ENCODE measurements at places on chromosomes 16 and 17.

- DNase-seq = no peak
Observed at GRCh38 chr17:27849474-27850185, 43.5 kb downstream of the LYRM9 start.

GRCh38 chr17:37273409-37274051, 102.3 kb upstream of the C17orf78 start:
- DNase-seq = no peak

GRCh38 chr17:48144976-48145798, 37.6 kb downstream of the SNX11 start:
- DNase-seq = no peak

- DNase-seq = no peak
Observed at GRCh38 chr16:20865420-20866131, 34.6 kb downstream of the DCUN1D3 start.

DNA sequence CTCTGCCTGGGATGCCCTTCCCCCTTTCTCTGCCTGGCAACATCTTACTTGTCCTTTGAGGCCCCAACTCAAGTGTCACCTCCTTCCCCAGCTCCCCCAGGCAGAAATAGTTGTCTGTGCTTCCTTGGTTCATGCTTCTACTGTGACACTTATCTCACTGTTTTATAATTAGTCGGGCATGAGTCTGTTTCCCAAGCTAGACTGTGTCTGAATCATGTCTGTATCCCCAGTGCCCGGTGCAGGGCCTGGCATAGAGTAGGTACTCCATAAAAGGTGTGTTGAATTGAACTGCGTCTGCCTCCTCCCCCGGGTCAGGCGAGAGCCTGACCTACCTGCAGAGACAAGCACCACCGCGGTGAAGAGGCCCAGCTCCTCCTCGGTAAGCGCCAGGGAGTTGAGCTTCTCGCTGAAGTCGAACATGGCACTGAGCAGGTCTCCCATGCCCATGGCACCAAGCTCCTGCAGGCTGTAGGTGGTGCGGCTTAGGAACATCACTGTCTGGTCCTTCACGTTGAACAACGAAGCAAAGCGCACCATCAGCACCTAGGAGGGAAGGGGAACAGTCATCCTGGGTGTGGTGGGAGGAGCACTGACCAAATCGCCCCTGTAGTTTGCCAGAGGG, 6.7 kb downstream of the NR1D1 start:
- no peak for DNase-seq

DNA sequence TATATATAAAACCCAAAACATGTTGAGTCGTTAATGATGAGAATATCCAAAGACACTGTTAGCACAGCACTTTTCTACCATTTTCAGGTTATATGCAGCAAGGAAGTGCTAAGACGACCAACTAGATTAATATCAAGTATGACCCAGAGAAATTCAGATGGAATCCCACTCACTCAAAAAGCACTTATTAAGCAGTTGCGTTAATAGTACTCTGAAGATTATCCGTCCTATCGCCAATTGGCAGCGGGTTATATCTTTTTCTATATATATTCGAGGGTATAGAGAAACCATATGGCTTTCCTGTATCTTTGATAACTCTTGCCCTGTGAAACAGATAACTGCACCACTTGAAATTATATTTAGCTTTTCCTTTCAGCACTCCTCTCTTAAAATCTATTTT, 1.1 kb downstream of the CRLF3 start:
- no peak for DNase-seq

GRCh38 chr17:31497431-31497830, 106.0 kb downstream of the RAB11FIP4 start:
- no peak for DNase-seq

GRCh38 chr16:3950343-3951193, 70.1 kb upstream of the CREBBP start:
- DNase-seq = no peak

DNA sequence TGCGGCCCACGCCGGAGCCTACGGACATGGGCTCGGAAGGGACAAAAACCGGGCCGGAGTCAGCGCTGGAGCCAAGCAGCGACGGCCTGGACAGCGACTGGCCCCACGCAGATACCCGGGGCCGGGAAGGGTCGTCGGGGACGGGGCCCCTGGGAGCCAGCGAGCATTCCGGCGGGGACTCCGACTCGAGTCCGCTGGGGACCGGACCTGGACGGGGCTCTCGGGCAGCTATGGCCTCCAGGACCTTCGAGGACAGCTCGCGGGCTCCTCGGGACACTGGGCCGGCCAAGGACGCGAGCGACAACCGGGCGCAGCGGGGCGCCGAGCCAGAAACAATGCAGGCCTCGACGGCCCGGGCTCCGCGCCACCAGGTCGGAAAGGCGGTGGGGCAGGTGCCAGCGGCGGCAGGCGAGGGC, 1.0 kb downstream of the MYO15B start:
- DNase-seq = no peak

DNA sequence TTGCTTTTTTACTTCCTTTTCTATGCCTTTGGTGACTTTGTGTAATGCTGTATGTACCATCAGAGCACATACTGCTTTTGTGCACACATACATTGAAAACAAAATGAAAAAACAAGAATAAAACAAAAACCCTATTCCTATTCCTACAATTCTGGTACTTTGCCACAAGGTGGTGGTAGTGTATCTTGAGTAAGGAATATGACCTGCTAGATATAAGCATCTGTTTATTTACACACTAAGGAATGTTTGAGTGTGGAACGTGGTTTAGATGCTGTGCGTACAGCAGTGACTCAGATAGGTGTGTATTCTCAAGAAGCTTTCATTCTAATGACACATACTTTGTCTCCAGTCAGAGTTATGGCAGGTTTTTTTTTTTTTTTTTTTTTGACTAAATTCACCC, 606.2 kb downstream of the WWOX start:
- DNase-seq = no peak

DNA sequence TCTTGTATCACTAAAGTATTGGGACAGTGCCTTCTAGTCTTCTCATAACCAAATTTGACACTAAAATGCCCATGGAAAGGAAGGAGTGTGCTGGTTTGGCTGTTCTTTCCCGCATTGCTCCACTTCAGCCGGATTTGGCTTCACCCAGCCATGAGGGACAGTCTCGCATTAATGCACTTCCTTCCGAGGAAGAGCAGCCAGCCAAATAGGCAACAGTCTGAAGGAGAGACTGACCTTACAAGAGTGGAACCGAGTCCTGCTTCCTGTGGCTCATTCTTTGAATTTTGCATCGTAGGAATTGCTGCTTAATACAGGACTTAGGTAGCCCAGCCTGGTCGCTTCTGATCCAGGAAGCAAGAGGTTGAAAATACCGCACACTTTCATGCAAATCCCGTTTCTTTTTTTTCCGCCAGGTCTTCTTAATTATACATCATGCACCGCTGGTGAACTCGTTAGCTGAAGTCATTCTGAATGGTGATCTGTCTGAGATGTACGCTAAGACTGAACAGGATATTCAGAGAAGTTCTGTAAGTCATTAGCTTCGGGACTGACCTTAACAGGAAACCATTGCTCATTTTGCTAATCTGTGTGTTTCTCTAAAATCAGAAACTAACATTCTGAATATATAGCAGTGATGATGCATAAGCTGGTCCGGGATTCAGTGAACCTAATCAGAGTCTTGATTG, 38.2 kb downstream of the CLEC16A start:
- no peak for DNase-seq

GRCh38 chr17:68344701-68345136, 53.4 kb downstream of the ARSG start:
- DNase-seq = no peak

DNA sequence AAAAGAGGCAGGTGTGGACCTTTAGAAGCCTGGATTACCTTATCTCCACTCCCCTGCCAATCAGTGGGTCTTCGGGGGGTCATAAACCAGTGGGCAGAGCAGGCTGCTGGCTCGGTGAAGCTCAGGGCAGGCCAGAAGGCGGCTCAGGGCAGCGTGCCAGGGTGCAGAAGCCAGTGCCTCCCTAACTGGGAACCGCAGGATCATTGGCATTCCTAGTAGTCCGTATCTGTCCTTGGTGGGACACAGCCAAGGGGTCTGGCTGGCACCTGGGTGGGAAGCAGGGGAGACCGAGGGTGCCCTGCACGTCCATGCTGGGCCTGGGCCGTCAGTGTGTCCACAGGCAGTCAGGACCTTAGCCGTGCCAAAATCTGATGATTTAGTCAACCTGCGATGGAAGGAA, 76.8 kb downstream of the SEC14L1 start:
- DNase-seq = no peak

- DNase-seq = no peak
Observed at GRCh38 chr17:917391-917811, 62.2 kb downstream of the NXN start.

GRCh38 chr17:39671651-39672521, 3.6 kb downstream of the PNMT start:
- DNase-seq = no peak

- DNase-seq = no peak
Observed at GRCh38 chr17:58379511-58379824, 27.5 kb upstream of the SUPT4H1 start.

GRCh38 chr17:876272-876671, 94.1 kb downstream of the MRM3 start:
- DNase-seq = no peak

DNA sequence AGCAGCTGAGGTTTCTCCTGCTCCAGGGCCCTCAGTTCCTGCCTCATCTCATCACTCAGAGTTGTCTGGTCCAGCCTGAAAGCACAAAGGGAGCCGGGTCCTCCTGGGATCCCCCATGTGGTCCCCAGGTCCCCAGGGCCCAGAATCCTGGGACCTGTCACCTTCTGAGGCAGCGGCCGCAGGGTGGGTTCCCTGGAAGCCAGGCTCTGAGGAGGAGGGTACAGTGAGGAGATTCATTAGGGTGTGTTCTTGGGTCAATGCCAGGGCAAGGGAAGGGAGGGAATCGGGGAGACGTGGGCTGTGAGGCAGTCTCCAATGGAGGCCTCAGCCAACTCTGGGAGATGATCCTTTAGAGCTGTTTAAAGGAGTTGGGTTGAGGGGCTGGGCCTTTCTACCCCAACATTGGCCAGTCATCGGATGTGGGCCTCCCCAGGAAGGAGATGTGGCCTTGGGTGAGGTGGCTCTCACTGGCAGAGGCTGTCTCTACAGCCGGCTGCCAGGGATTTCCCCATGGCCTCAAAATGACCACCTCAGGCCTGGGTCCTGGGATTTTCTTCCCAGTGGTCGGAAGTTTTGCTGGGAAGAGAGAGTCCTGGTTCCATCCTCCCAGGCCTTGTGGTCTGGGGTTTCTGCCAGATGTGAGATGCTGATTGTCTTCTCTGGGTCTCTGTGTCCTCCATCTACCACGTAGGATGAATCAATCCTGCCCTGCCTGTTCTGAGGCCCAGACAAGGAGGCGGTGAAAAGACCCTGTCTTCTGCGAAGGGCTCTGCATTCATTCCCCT, 47.3 kb downstream of the NLRP1 start:
- no peak for DNase-seq

- DNase-seq = no peak
Observed at GRCh38 chr17:66570447-66571195, 264.3 kb upstream of the CACNG5 start.

DNA sequence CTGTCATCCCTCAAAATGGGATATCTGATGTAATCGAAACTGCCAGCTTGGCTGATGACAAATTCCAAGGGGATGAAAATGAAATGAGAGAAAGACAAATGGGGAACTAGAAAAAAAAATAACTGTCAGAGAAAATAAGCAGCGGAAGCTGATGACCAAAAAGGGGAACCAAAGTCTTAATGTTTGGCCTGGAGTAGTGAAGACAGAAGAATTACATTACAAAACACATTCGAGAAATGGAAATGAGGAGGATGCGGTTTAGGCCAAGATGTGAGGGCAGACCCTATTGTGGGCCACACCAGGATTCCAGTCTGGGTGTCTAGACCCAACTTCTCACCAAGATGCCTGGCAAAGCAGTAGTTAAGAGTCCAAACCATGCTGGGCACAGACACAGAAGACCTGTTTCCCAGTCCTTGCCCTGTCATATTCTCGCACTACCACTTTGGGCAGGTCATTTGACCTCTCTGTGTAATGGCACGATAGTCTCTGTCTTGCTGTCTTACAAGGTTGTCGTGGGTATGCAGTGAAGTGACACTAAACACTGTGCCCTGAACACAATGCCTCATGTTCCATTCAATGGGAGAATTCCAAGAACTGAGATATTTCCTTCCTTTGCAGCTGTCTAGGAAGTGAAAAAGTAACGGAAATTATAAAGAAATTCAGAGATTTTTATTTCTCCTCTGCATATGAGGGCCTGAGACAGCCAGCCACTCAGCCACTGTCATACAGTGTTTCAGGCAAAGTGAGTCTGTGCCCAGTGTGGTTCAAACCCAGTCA, 12.3 kb upstream of the CCL2 start:
- DNase-seq = no peak

- DNase-seq = no peak
Observed at GRCh38 chr17:80318166-80318565, 57.5 kb downstream of the RNF213 start.

- DNase-seq = no peak
Observed at GRCh38 chr16:67654403-67654911, 5.6 kb downstream of the ACD start.

- no peak for DNase-seq
Observed at GRCh38 chr17:28508211-28508724, 2.1 kb downstream of the FOXN1 start.

Measured in activated T-cell treated with anti-CD3 and anti-CD28 coated beads for 48 hours (primary cell).